ENCODE measurements at places on chromosomes 1 and 21.
A peak's percentile ranks its signal among the peaks of the same experiment; 100 is the strongest.

GRCh38 chr1:119004781-119005180 lies 16.6 kb upstream of the TBX15 start:
- DNase-seq: no peak

- DNase-seq: no peak
Measured at GRCh38 chr1:62084310-62084890, 110.2 kb upstream of the L1TD1 start.

- DNase-seq: no peak
Measured at GRCh38 chr1:57474137-57474750, 50.4 kb upstream of the DAB1 start.

- DNase-seq: no peak
Measured at GRCh38 chr1:65105596-65105995, 42.4 kb upstream of the AK4 start.

GRCh38 chr1:45026446-45026845 lies 14.4 kb downstream of the UROD start:
- no peak for DNase-seq

DNA sequence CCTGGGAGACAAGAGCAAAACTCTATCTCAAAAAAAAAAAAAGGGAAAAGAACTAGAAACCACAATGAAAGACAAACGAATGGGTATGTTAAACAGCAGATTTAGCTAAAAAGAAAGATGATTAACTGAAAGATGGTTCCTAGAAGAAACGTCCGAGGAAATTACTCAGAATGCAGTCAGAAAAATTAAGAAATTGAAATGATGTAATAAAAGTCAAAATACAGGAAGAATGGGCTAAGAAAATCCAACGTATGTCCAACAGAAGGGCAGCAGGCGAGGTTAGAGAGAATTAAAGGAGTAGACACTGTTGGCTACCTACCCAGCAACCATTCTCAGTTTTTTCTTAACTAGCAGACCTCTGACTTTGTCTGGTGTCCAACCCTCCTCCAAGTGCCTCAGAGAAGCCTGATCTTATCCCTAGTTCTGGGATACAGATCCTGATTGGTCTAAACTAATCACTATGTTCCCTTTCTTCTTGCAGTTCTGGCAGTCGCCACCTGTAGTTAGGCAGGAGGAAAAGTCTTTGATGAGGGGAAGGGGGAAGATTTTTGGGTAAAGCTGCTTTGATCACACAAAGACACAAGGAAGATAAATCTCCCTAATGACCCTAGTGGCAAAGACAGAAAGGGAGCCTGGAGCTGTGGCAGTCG lies 25.7 kb downstream of the GPR161 start:
- no peak for DNase-seq

- no peak for DNase-seq
Measured at GRCh38 chr1:155062702-155063411, 683 bp upstream of the EFNA4 start.

DNA sequence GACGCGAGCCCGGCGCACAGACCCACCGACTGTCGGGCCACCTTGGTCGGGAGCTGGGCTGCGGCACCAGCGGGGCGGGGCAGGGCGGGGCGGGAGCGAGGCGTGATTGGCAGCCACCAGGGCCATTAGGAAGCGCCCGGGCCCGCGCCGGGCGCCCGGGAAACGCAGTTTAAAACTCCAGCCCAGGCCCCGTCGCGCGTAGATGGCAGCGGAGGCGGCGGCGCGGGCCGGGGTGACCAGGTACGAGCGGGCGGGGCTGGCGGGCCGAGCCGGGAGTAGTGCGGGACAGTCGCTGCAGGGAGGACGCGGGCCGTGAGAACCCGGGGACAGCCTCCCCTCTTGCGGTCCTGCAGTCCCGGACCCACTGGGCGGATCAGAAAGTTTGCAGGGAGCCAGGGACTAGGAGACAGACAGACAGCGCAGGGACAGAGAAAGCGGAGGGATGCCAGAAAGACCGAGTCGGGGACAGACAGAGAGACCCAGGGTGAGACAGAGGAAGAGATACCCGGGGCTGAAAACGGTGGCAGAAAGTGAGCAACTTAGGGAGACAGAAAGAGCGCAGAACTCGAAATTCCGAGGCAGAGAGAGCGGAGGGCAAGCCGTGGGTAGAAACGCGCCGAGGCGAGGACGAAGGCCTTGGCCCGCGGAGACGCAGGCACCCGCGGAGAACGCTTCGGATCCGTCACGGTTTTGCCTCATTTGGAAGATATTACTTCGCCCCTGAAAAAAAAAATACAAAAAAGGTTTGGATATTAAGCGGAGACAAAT lies at the start of gene DMBX1:
DMBX1 (plus strand) TSS at position 199 of the 768 bp plus-strand sequence. CDS start 17,175 bp downstream, outside the sequence.
- DNase-seq: no peak

GRCh38 chr1:157893686-157894085 lies 52.1 kb upstream of the CD5L start:
- no peak for DNase-seq

- no peak for DNase-seq
Measured at GRCh38 chr1:67170751-67171573, 4.7 kb downstream of the IL23R start.

GRCh38 chr1:13228343-13228781 lies 2.4 kb upstream of the PRAMEF18 start:
- DNase-seq: no peak

GRCh38 chr1:206998816-206999215 lies 28.6 kb upstream of the FCAMR start:
- no peak for DNase-seq

GRCh38 chr1:211753649-211754251 lies 76.8 kb downstream of the LPGAT1 start:
- no peak for DNase-seq

DNA sequence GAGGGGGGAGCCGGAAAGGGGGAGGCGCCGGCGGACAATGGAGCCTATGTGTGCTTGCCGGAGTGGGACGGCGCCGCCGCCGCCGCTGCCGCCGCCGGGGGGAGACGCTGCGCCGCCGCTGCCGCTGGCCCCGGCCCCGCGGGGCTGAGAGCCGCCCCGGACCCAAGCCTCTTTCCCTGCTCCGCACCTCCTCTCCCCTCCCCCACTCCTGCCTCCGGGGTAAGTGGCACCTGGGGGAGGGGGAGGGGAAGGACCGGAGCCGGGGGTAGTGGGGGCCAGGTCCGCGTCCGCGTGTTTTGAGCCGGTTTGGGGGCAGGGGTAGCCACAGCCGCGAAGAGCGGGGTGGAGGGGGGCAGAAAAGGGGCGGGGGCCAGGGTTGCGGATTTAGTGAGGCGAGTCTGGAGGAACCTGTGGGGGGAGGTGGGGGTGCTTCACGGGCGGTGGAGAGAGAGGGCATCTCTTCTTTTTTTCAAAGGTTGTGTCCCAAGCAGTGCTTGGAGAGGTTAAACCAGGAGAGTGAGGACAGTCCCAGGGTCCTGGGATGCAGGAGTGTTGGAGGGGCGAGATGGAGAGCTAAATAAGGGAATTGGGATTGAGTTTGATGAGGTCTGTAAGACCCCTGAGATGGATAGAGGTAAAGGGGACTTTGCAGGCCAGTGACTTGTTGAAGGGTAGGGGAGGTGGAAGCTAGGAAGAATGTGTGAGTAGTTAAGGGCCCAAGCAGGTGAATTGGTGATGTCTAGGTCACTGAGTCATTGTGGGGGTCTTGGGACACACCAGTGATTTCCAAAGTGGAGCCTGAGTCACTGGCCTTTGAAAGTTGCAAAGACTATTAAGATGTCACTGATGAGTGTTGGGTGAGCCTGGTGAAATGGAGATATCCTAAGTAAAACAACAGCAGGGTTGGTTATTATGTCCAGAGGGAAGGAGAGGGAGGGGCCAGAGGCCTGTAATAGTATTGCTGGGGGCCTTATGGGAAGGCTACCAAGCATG lies 59.1 kb downstream of the BCL9 start:
- DNase-seq: peak; percentile 31

DNA sequence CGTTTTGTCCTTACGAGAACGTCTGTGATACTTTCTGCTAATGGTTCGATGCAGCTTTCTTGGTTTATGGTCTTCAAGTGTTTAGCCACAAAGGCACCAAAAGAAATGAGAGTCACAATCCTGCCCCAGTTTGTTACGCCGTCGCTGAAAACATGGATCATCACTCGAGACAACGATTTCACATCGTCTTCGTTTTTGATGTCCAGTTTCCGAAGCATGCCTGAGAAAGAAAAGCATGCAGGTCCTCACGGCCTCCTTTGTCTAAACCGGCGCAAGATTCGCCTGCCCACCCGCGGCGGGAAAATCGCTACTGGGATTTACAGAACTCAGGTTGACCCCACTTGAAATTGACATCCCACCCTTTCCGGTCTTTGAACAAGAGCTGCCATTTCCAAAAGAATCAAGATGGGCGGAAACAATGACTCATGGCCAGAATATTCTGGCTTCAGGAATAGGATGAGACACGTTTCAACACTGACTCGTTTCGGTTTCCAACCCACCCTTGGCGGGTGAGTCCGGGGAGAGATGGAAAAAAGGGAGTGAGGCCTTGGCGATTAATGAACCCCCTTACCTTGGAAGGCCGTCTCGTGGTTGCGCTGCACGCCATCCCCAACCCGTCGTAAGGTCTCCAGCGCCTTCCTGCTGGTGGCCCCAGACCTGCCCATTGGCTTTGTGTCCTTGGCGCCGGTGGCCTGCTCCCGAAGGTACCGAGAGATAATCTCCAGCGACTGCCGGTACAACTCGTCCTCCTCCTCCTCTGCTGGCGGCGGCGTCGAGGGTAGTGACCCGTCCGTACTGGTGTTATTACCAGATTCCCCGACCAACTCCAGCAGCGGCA lies 919 bp downstream of the MCL1 start:
- DNase-seq: peak; percentile 91

DNA sequence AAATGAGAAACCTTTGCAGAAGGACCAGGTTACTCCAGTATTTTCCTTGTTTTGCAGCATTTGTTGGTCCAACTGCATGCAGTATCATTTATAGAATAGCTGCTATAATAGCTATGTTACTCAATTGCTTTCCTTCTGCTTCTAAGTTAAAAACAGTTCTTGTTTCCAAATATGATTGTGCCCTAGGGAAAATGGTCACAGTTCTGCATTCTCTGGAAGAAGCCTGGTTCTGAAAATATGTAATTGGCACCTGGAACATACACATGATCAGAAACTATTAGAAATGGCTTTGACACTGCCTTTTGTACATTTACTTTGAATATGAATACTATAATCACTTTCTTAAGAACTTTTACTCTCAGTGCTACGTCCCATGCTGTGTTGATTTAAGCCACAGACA lies 33.6 kb downstream of the HENMT1 start:
- no peak for DNase-seq

DNA sequence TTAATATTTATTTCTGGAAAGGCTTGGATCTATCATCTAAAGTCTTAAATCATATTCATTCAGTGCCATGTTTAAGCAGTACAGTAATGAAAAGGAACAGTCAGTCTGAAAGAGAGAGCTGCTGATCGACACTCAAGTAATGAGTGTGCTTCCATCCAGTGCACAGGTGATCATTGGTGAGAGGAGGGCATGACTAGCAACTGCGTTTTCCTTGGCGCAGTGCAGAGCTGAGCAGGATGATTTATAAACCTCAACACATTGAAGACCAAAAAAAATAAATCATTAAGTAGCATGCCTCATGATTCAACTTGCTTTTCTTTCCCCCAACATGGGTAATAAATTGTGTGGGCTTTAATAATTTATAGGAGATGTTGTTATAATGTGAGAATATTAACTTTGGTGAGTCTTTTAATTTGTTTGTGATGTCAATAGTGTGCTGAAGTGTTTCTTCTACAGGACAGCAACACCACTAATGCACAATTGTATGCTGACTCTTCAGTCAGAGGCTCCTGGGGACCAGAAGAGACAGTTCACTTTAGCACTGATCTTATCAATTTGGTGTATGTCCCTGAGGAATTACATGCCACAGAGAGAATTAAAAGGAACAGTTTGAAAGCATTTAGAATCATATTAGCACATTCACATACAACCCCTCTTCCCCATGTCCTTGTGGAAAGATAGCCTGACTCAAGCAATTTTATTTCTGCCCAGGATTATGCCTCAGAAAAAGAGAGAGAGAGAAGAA lies 199.7 kb upstream of the ADGRL2 start:
- no peak for DNase-seq

DNA sequence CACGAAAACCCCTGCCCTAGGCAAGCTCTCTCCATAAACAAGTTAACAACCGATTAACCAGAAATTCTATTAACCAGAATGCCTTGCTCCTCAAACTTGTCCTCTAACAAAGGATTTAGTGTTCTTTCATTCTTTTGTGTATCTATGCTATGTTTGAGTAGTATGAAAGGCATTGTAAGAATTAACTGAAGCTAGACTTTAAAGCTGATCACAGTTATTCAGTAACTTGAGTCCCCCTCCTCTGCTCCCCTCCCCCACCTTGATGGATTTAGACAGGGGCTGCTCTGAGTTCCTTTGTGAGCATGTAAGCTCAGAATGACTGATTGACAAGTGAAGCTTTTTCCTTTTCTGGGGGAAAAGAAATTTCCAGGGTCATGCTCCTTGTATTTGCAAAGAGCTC lies 257.6 kb downstream of the TTLL7 start:
- no peak for DNase-seq

DNA sequence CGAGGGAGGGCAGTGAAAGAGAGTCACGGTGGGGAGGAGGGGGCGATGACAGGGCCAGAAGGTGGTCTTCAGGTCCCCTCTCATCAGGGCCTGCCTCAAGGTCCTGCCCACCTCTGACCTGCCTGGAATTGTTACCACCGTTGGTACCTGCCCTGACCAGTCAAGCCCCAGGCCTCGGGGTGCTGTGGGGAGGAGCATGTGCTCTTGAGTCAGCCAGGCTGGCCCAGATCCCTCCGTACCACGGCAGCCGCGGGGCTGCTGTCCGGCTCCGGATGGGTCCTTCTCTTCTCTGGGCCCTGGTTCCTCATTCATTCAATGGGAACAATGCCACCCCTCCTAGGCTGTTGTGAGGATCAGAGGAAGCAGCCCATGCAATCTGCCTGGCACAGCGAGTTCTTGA lies 22.0 kb downstream of the SERINC2 start:
- no peak for DNase-seq

DNA sequence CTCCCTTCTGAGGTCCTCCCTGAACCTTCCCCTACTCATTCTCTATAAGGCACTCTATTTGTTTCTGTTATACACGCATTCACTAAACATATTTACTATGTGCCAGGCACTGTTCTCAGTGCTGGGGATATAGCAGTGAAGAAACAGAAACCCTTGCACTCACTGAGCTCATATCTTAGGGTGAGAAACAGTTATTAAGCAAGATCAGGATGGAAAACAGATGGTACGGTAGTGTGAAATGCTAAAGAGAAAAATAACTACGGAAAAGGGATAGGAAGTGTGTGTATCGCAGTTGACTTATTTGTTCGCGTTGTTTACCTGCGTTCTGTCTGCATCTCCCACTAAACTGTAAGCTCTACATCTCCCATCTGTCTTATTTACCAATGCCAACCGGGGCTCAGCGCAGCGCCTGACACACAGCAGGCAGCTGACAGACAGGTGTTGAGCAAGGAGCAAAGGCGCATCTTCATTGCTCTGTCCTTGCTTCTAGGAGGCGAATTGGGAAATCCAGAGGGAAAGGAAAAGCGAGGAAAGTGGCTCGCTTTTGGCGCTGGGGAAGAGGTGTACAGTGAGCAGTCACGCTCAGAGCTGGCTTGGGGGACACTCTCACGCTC lies 572 bp downstream of the CYB5RL start:
- DNase-seq: no peak
